ENCODE measurements at places on chromosomes 6 and 20.

DNA sequence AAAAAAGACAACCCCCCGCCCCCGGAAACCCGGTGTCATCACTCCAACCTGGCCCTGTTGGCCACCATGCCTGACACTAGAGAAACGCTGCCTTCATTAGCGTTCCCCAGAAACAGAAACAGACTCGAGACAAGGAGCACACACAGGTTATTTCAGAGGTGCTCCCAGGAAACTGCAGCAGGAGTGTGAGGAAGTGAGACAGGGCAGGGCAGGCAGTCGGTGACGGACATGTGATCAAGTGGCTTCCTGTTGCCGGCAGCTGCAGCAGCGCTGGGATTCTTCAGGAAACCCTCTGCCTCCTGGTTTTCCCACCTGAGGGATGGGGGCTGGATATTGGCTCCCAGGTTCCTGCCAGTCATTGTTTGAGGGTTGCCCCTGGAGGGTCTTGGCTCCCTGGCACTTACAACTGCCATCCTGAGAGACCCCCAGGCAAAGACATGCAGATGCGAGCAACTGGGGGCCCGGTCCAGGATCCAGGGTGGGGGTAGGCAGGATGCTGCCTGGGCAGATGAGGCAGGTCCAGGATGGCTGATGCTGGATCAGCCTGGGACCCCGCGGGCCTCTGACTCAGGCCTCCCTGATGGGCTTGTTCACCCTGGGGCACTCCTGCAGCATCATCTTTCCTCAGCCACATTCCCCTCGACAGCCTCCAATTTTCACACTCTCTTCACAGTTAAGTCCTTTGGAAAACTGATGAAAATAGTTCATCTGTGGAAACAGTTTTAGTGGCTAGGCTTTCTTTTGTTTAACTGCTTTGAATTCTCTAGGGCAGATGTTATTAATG is 150.7 kb upstream of the SYNDIG1 start:
- DNase-seq, result no peak

GRCh38 chr20:38700141-38700540 is 24.1 kb upstream of the SLC32A1 start:
- DNase-seq, result no peak

DNA sequence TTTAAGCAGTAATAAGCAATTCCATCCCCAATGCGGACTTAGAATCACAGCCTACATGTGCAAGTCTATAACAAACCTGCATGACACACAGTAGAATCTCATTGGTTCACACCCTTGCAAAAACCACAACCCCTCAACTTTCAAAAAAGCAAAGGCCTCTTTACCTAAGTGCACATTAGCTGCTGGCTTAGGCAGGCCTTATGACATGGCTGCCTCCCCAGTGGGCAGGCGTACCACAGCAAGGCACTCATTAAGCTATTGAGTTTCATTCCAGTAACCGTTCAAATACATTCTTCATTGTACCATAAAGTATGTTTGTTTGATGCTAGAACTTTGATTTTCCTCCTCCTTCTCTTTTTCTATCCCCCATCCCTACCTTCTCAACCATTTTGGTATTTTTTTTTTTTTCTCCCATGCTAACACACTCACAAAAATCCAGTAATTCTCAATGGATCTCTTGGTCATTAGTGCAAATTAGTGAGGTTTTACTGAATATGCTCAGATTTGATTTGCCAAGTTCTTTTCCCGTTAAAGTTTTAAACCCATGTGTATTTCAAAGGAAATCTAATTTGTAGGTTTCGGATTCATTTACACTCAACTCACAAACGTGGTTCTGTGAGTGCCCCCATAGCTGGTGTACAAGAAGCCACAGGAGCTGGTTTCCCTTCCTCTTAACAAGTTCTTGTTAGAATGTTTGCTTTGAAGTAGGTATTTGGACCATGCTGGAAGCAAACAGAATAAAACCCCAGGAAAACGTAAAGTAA is 460.4 kb upstream of the RUNX2 start:
- DNase-seq, result no peak

GRCh38 chr20:53750827-53751619 is 157.4 kb upstream of the ZNF217 start:
- no peak for DNase-seq

GRCh38 chr6:140554421-140554820 is 1180.0 kb upstream of the CITED2 start:
- no peak for DNase-seq

All from activated naive CD4-positive, alpha-beta T cell (primary cell).